ENCODE measurements at places on chromosomes 12 and 14. TPM values are rescaled to one million over a fixed set of nuclear protein-coding genes. Genes with fewer than 3 reads are reported as not detected.

The HRK gene
- not detected for total RNA-seq

The ZC2HC1C gene
- 1.6 TPM for total RNA-seq

The PTCSC3 gene
- total RNA-seq = not detected

The P2RX7 gene
- 6.2 TPM for total RNA-seq

The NYNRIN gene
- not detected for total RNA-seq

The IGFBP6 gene
- not detected for total RNA-seq

The CLEC4A gene
- total RNA-seq = 1.5 TPM

The CRACR2A gene
- 27.0 TPM for total RNA-seq

The ANKS1B gene
- total RNA-seq = 1.3 TPM

The FOS gene
- total RNA-seq = 26.5 TPM

The DAO gene
- not detected for total RNA-seq

The CD4 gene
- 271 TPM for total RNA-seq

The MTA1 gene
- 187 TPM for total RNA-seq

The FBXO21 gene
- total RNA-seq = 28.0 TPM

The TIGAR gene
- 13.4 TPM for total RNA-seq

The RNU4-1 gene
- total RNA-seq = 2,196 TPM

The DNAH10 gene
- total RNA-seq = 0.14 TPM

The KIF26A gene
- 0.26 TPM for total RNA-seq

The POLE2 gene
- 58.4 TPM for total RNA-seq

The VDR gene
- 267 TPM for total RNA-seq

The RPL10L gene
- total RNA-seq = not detected

The SOS2 gene
- total RNA-seq = 17.8 TPM

The IFI27 gene
- total RNA-seq = 67.3 TPM

The SUPT16H gene
- total RNA-seq = 174 TPM

The PLEKHD1 gene
- total RNA-seq = 0.12 TPM

The PHLDA1 gene
- total RNA-seq = 60.7 TPM

The DCAF11 gene
- total RNA-seq = 57.3 TPM

The E2F7 gene
- total RNA-seq = 20.0 TPM

The ACVRL1 gene
- not detected for total RNA-seq

The IL22 gene
- 3.1 TPM for total RNA-seq

The IKBIP gene
- total RNA-seq = 36.9 TPM

The DBX2 gene
- total RNA-seq = not detected

The ARHGEF25 gene
- total RNA-seq = 1.7 TPM

The LTBP2 gene
- total RNA-seq = not detected

The ADAM21 gene
- not detected for total RNA-seq

The SIX1 gene
- total RNA-seq = 0.31 TPM

The FBRSL1 gene
- 91.3 TPM for total RNA-seq

The DGLUCY gene
- total RNA-seq = 30.1 TPM

The TGM1 gene
- 5.1 TPM for total RNA-seq

The CLBA1 gene
- 2.5 TPM for total RNA-seq

The BCAT1 gene
- 51.9 TPM for total RNA-seq

The INHBC gene
- not detected for total RNA-seq

The OAS1 gene
- 28.0 TPM for total RNA-seq

The TAS2R46 gene
- 1.3 TPM for total RNA-seq

The MDGA2 gene
- not detected for total RNA-seq

The CELA1 gene
- total RNA-seq = not detected

The CLEC1B gene
- not detected for total RNA-seq

The PRIMA1 gene
- total RNA-seq = not detected

The SCN8A gene
- total RNA-seq = 0.38 TPM

The HOXC9 gene
- total RNA-seq = not detected

The CLEC9A gene
- not detected for total RNA-seq

The DYRK2 gene
- total RNA-seq = 35.5 TPM

The KCNJ8 gene
- total RNA-seq = not detected

The LRRC43 gene
- total RNA-seq = not detected

The GLIPR1L1 gene
- not detected for total RNA-seq

The LUM gene
- total RNA-seq = not detected

Data from activated CD4-positive, alpha-beta T cell treated with anti-CD3 and anti-CD28 coated beads, Interleukin-2, amount 10 ng/mL, durations not matched to agents 24 days and 14 days (primary cell).